NCI-H2081 (cell line): ENCODE measurements at places on chromosomes 12 and 14.

DNA sequence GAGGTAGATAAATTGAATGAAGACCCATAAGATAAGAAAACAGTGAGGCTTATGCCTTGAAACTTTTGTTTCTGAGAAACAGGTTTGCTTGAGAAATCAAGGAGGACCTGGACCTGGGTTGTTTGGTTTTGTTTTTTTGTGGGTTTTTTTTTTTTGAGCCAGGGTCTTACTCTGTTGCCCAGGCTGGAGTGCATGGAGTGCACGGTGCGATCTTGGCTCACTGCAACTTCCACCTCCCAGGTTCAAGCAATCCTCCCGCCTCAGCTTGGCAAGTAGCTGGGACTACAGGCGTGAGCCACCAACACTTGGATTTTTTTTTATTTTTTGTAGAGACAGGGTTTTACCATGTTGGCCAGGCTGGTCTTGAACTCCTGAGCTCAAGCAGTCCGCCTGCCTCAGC lies 9.0 kb upstream of the PPTC7 start:
- DNase-seq, result no peak

GRCh38 chr12:53985994-53986685 lies 1.2 kb downstream of the HOXC10 start:
- no peak for DNase-seq

GRCh38 chr12:5451251-5451650 lies 19.3 kb downstream of the NTF3 start:
- no peak for DNase-seq

GRCh38 chr14:69274321-69274720 lies 14.4 kb downstream of the GALNT16 start:
- no peak for DNase-seq

GRCh38 chr14:77344377-77344996 lies 23.7 kb downstream of the GSTZ1 start:
- no peak for DNase-seq

- no peak for DNase-seq
These were observed 278.9 kb upstream of the SLC16A7 start for GRCh38 chr12:59316938-59317337.

- DNase-seq, result no peak
These were observed 157.4 kb downstream of the LRRK2 start for GRCh38 chr12:40382217-40382616.

DNA sequence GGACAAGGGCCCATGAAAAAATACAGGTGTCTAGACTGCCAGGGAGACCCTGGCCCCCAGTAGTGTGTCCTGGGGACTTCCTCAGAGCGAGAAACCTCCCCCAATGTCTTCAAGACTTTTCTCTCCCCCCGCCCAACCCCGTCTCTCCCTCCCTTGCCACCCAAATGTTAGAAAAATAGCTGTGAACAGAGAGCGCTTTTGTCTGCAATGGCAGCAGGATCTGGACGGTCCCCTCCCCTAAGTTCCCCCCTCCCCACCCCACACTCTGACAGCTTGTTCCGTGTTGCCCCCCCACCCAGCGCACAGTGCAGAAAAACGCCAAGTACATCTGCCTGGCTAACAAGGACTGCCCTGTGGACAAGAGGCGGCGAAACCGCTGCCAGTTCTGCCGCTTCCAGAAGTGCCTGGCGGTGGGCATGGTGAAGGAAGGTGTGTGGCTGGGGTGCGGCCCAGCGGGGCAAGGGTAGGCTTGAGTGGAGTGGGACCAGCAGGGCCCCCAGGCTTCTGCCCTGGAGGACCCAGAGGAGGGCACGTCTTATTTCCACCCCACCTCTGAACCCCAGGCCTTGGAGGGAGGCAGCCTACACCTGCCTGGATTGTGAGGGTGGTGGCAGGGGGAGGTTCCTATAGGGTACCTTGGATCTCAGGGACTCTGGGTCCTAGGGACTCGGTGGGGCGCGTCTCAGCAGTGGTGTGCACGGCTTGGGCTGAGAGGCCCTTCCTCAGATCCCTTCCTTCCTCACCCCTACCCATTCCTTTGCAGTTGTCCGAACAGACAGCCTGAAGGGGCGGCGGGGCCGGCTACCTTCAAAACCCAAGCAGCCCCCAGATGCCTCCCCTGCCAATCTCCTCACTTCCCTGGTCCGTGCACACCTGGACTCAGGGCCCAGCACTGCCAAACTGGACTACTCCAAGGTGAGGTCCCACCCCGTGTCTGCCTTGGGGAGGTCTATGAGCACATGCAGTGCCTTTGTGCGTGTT lies 4.8 kb downstream of the NR4A1 start:
- DNase-seq, result no peak

DNA sequence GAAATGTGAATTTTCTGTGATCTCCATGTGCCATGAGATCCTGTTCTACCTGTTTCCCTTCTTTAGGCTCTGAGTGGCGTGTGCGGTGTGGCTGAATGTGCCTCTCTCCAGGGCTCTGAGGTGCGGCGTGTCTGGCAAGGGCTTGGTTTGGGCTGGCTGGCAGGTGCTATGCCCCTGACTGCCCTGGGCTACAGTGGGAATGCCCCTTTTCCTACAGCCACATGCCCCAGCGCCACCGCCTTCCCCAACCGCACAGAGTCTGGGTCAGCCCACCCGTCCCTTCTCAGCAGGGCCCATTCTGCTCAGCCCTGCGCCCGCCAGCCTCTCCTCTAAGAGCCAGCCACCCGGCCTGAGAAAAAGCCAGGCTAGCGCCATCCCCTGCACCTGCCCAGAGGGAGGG lies 24.7 kb downstream of the BTBD6 start:
- DNase-seq, result no peak

GRCh38 chr12:20309504-20310148 lies 58.7 kb upstream of the PDE3A start:
- no peak for DNase-seq

- no peak for DNase-seq
These were observed 24.9 kb upstream of the MED13L start for GRCh38 chr12:116302166-116303058.

DNA sequence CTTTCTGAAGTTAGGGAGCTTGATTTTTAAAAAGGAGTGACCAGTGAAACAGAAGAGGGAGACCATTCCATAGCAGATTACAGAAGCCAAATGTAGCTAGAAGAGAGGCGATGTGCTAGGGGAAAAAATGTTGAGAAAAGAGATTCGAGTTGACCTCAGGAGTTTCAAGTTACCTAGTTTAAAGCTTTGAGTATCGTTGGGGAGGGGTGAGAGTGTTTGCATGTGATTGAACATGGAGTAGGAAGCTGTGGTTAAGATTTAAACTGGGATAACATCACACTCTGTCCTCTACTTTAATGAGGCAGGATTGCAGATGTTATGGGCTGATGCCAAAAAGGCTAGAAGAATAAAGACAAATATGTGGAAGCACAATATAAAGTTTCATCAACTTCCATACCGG lies 3.7 kb downstream of the LETMD1 start:
- no peak for DNase-seq

GRCh38 chr14:69877492-69877891 lies 1.7 kb upstream of the SMOC1 start:
- DNase-seq, result peak; percentile 44

DNA sequence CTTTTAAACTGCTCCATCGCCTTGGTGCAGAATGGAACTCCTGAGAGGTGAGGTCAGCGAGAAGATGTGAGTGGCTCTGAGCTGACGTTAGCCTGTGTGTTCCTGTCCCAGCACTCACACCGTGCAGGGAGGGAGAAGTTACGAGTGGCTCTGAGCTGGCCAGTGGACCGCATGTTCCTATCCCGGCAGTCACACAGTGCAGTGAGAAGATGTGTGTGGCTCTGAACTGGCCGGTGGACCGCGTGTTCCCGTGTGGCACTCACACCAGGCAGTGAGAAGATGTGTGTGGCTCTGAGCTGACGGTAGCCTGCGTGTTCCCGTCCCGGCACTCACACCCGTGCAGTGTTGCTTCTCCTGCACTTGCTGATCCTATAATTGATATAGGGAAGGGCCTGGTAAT lies 59.9 kb downstream of the VCPKMT start:
- no peak for DNase-seq

- DNase-seq, result no peak
These were observed 57.3 kb downstream of the TTC7B start for GRCh38 chr14:90758959-90759358.

- DNase-seq, result no peak
These were observed 17.9 kb downstream of the FBRSL1 start for GRCh38 chr12:132507656-132508490.

DNA sequence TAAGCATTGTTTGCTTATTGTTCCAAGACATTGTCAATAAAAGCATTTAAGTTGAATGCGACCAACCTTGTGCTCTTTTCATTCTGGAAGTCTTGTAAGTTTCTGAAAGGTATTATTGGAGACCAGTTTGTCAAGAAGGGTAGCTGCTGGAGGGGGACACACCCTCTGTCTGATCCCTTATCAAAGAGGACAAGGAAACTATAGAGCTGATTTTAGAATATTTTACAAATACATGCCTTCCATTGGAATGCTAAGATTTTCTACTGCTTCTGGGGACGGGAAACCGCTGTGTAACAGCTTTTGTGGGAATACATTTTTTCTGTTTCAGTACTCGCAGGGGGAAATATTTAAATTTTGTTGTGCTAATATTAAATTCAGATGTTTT lies 3.5 kb downstream of the FOS start:
- DNase-seq, result no peak

GRCh38 chr14:89368490-89369477 lies 48.2 kb downstream of the FOXN3 start:
- DNase-seq, result no peak

GRCh38 chr12:112841240-112841639 lies 49.7 kb downstream of the RPH3A start:
- DNase-seq, result no peak

DNA sequence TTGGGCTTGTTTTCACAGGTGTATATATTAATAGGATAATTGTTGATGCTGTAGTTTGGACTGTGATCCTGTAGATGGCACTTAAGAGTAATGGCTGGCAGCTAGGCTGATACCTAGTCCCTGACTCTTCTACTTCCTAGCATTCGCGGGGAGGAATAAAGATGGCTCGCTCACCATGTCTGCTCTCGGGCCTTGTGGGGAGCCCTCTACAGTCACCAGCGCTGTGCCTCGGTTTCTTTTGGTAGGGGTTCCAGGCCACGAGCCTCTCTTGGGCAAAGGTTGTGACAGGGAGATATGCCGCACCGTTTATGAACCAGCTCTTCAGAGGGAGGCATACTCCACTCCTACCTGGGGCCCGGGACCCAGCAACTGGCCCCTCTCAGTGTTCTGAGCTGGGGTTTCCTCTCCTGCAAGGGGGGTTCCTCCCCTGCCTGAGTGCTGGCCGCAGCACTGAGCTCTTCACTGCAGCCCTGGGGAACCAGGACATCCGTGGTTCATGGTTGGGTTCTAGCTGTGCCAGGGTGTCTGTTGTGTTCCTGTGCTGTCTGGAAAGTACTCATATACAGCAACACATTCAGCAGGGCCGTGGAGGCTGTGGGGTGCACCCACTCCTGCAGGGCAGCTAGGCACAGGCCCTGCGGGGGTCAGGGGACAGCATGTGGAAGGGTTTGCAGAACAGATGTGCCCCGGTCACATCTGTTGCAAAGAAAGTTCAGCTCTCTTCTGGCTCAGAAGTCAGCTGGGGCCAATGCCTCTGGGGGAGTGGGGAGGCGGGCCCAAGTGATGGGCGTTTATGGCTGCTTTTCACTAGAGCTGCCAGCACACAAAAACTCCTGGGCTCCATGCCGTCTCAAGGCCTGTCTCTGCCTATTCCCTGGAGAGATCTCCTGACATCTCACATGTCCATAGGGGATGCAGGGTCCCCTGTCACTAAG lies 147.9 kb downstream of the PPFIA2 start:
- no peak for DNase-seq
